ENCODE measurements at places on chromosomes 7 and 10. TPM values are rescaled to one million over a fixed set of nuclear protein-coding genes. Genes with fewer than 3 reads are reported as not detected.

Gene CTNNA3
- not detected for polyA plus RNA-seq

Gene AKR1C3
- polyA plus RNA-seq = 20.9 TPM

Gene NPFFR1
- not detected for polyA plus RNA-seq

Gene JCAD
- polyA plus RNA-seq = 19.3 TPM

Gene INSIG1
- 129 TPM for polyA plus RNA-seq

Gene SFRP5
- not detected for polyA plus RNA-seq

Gene MYL7
- not detected for polyA plus RNA-seq

Gene CPA1
- polyA plus RNA-seq = not detected

Gene ADCYAP1R1
- polyA plus RNA-seq = 0.04 TPM

Gene GPR85
- 0.54 TPM for polyA plus RNA-seq

Gene OR2A1
- polyA plus RNA-seq = 0.14 TPM

Gene CALCR
- polyA plus RNA-seq = not detected

Gene NANOS1
- polyA plus RNA-seq = 0.29 TPM

Gene CYP2C19
- polyA plus RNA-seq = not detected

Gene GPR26
- polyA plus RNA-seq = not detected

Gene NPC1L1
- not detected for polyA plus RNA-seq

Gene RNF133
- polyA plus RNA-seq = not detected

Gene C10orf53
- not detected for polyA plus RNA-seq

Gene SEMA3E
- not detected for polyA plus RNA-seq

Gene ZNF853
- polyA plus RNA-seq = 0.49 TPM

Gene HTRA1
- polyA plus RNA-seq = 309 TPM

Gene SLC37A3
- polyA plus RNA-seq = 59.7 TPM

Gene WDFY4
- 10.1 TPM for polyA plus RNA-seq

Gene ZP3
- 3.0 TPM for polyA plus RNA-seq

Gene CPVL
- polyA plus RNA-seq = 0.14 TPM

Gene GLCCI1
- 2.9 TPM for polyA plus RNA-seq

Gene ZNF804B
- polyA plus RNA-seq = not detected

Gene ASNS
- polyA plus RNA-seq = 3.9 TPM

Gene SLC29A4
- 10.8 TPM for polyA plus RNA-seq

Gene SORCS1
- polyA plus RNA-seq = not detected

Gene CHCHD3
- 17.3 TPM for polyA plus RNA-seq

Gene CCDC172
- polyA plus RNA-seq = not detected

Gene VWA2
- polyA plus RNA-seq = not detected

Gene ACHE
- polyA plus RNA-seq = 0.28 TPM

Gene ANKRD1
- polyA plus RNA-seq = 593 TPM

Gene ZNF365
- 0.76 TPM for polyA plus RNA-seq

Gene GNGT1
- polyA plus RNA-seq = not detected

Gene GPRIN2
- not detected for polyA plus RNA-seq

Gene ATRNL1
- polyA plus RNA-seq = not detected

Gene PRSS1
- polyA plus RNA-seq = not detected

Gene PIP
- polyA plus RNA-seq = not detected

Gene AZGP1
- not detected for polyA plus RNA-seq

Gene KCNH2
- polyA plus RNA-seq = 0.03 TPM

Measured in endothelial cell of umbilical vein (primary cell).